Chondrocyte (in vitro differentiated cells): ENCODE measurements at places on chromosomes 7 and 10. TPM values are rescaled to one million over a fixed set of nuclear protein-coding genes. Genes with fewer than 3 reads are reported as not detected.

IKZF1 gene
- not detected in 3 replicates for total RNA-seq

GRCh38 chr7:44216019-44216418 is 15.2 kb downstream of the YKT6 start:
- peaks cover 3% of the 10 kb centered on the region for H3K4me1 ChIP-seq
- no peak for DNase-seq
- H3K4me3 ChIP-seq, result no peak overlapping the region
- H3K36me3 ChIP-seq, result peaks cover 14% of the 10 kb centered on the region
- H3K27me3 ChIP-seq, result no peaks in the 10 kb centered on the region

GRCh38 chr10:32084185-32084851 is 28.1 kb upstream of the KIF5B start:
- no peaks in the 10 kb centered on the region for H3K4me1 ChIP-seq
- no peak overlapping the region for H3K27ac ChIP-seq
- DNase-seq, result no peak
- H3K27me3 ChIP-seq, result no peaks in the 10 kb centered on the region

DNA sequence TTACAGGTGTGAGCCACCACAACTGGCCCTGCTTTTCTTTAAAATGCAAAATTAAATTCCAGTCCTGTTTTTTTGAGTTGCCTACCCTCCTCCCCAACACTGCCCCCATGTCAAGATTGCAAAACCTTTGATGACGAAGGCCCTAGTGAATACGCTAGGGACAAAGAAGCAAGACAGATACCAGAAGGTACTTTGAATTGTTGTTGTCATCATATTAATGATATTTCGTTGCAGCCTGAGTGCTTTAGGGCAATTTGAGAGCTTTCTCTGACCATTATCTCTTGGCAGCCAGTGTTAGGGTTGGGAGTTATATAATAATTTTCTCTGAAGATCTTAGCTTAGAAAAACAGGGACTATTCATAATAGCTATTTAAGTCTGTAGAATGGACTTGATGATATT is 7.1 kb downstream of the CCSER2 start:
- DNase-seq, result no peak
- no peaks in the 10 kb centered on the region for H3K27me3 ChIP-seq
- H3K27ac ChIP-seq, result no peak overlapping the region
- H3K4me1 ChIP-seq, result peaks cover 36% of the 10 kb centered on the region
- no peak overlapping the region for H3K4me3 ChIP-seq

DNA sequence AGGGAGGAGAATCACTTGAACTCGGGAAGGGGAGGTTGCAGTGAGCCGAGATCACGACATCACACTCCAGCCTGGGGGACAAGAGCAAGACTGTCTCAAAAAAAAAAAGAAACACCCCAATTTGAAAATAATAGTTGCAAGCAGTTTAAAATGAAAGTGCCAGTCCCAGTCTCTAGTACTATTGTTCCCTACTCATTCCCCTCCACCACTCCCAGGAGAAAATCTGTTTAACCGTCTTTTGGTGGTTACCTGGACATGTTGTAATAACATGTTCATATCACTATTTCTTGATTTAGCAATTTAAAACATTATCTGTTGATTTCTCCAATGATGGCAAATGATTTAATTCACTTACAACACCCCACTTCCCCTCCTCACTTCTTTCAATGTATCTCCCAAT is 44.7 kb downstream of the KIFBP start:
- peaks cover 2% of the 10 kb centered on the region for H3K27me3 ChIP-seq
- DNase-seq, result peak; percentile 22
- H3K36me3 ChIP-seq, result no peaks in the 10 kb centered on the region
- H3K4me3 ChIP-seq, result no peak overlapping the region

POR gene
- total RNA-seq, result 53.8 to 62.2 TPM (median 55.6 TPM) in 3 replicates

DNA sequence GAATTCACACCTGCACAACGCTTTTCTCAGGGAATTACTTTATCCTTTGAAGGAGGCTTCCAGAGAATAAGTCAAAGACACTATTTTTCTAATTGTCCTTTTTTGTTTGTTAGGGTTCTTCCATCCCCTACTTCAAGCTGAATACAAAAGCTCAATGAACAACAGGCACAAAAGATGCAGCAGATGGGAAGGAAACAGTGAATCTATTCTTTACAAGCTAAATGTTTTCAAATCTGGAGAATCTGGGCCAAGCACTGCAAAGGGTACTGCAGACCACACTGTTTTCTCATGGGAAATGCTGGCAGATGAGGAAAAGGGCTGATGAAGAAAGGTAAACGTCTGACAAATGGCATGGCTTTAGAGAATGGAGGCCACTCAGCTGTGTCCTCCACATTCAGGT is 18.5 kb downstream of the LIPA start:
- no peaks in the 10 kb centered on the region for H3K4me1 ChIP-seq
- H3K4me3 ChIP-seq, result no peak overlapping the region
- DNase-seq, result no peak
- H3K27ac ChIP-seq, result no peak overlapping the region
- no peaks in the 10 kb centered on the region for H3K36me3 ChIP-seq

DNA sequence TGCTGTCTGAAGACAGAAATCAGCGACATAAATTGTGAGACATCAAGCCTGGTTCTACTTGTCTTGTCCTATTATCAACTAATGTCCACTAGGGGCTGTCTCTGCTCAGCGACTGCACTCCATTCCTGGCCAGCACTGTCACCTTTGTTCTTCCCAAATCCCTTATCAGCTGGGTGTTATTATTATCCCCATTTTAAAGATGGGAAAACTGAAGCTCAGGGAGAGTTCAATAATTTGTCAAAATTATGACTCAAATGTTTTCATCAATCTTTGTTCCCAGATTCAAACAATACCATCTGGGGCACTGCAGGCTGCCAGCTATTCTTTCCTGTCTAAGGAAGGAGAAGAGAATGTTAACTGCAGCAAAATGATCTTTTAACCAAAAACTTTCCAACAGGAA is 431.6 kb upstream of the NFE2L3 start:
- DNase-seq, result no peak
- H3K36me3 ChIP-seq, result peaks cover 2% of the 10 kb centered on the region
- H3K27me3 ChIP-seq, result no peaks in the 10 kb centered on the region
- H3K4me3 ChIP-seq, result no peak overlapping the region
- no peak overlapping the region for H3K27ac ChIP-seq

- no peaks in the 10 kb centered on the region for H3K27me3 ChIP-seq
- no peaks in the 10 kb centered on the region for H3K36me3 ChIP-seq
- no peak overlapping the region for H3K4me3 ChIP-seq
These were observed 141.1 kb downstream of the DIP2C start for GRCh38 chr10:548238-548901.

DNA sequence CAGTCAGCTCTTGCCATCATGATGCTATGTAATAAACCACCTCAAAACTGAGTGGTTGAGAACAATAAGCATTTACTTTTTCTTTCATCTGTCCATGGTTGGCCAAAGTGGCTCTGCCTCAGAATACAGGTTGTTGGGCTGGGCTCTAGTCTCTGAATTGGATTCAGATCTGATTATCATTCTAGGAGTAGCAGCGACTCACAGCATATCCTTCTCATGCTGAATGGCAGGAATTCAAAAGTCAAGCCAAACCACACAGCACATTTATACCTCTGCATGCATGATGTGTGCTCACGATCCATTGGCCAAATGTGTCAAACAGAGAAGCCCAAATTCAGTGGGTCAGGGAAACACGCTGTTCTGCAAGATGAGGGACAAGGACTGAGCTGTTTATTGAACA is 13.6 kb upstream of the GALNT11 start:
- peaks cover 10% of the 10 kb centered on the region for H3K27me3 ChIP-seq
- no peak overlapping the region for H3K4me3 ChIP-seq
- no peak for DNase-seq
- no peaks in the 10 kb centered on the region for H3K36me3 ChIP-seq
- no peaks in the 10 kb centered on the region for H3K4me1 ChIP-seq

DNA sequence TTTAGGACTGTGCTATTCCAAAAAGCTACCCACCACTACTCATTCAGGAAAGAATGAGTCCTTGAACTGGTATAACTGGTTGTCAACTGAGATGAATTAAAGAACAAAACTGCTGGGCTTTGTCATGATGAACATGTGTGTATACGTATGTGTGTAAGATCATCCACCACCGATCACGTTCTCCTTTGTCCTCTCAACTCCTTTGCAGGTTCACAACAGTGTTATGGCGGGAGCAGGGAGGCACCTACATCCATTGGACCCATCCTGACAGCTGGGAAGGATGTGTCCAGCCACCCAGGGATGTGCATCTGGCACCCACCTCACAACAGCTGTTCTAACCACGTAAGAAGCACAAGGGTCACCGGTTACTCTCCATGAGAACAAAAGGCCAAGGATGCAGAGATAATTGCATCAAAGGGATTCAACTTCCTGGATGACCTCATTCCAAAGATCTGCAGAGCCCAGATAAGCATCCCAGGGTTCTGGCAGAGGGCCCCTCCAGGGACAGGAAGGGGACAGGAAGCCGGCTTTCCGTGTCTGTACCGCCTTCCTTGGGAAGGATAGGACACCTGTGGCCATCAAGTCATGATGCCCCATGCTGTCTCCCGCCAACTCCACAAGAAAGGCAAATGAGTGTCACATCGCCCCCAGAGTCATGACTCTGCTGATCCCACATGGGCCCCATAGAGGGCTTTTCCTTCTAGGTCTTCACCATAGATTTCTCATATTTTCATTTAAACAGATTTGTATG is 66.1 kb downstream of the STEAP1B start:
- H3K4me3 ChIP-seq, result no peak overlapping the region
- H3K36me3 ChIP-seq, result no peaks in the 10 kb centered on the region
- H3K4me1 ChIP-seq, result peaks cover 23% of the 10 kb centered on the region
- no peaks in the 10 kb centered on the region for H3K27me3 ChIP-seq
- DNase-seq, result no peak

UCMA gene
- total RNA-seq, result not detected in 3 replicates

DNA sequence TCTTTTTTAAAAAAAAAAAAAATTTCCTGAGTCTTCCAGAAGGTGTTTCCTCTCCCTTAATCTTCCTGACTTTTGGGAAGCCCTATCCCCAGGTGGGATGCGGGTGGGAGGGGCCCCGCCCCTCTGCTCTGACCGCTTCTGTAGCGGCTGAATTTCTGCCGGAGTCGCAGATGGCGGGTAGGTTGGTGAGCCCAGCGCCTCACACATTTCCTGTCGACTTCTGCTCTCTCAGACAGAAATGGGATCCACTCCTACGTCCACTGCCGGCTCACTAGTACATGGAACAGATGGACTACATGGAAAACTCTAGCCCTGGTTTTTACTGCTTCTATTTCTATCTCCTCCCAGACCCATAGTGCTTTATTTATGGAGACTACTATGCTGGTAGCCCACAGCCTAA is 90.9 kb downstream of the NEUROD6 start:
- H3K4me3 ChIP-seq, result no peak overlapping the region
- no peak overlapping the region for H3K27ac ChIP-seq
- H3K36me3 ChIP-seq, result no peaks in the 10 kb centered on the region
- H3K27me3 ChIP-seq, result peaks cover 14% of the 10 kb centered on the region
- DNase-seq, result no peak

- peaks cover 37% of the 10 kb centered on the region for H3K36me3 ChIP-seq
- H3K4me3 ChIP-seq, result peak overlapping the region; percentile 60
- peaks cover 97% of the 10 kb centered on the region for H3K4me1 ChIP-seq
- no peaks in the 10 kb centered on the region for H3K27me3 ChIP-seq
These were observed 95.8 kb upstream of the AGBL3 start for GRCh38 chr7:134890246-134891240.

- no peak overlapping the region for H3K27ac ChIP-seq
- peaks cover 29% of the 10 kb centered on the region for H3K4me1 ChIP-seq
- H3K36me3 ChIP-seq, result no peaks in the 10 kb centered on the region
- no peak for DNase-seq
- H3K27me3 ChIP-seq, result no peaks in the 10 kb centered on the region
These were observed 1502.8 kb upstream of the LRRTM3 start for GRCh38 chr10:65423043-65423442.

EBLN1 gene
- total RNA-seq, result not detected in 3 replicates

DNA sequence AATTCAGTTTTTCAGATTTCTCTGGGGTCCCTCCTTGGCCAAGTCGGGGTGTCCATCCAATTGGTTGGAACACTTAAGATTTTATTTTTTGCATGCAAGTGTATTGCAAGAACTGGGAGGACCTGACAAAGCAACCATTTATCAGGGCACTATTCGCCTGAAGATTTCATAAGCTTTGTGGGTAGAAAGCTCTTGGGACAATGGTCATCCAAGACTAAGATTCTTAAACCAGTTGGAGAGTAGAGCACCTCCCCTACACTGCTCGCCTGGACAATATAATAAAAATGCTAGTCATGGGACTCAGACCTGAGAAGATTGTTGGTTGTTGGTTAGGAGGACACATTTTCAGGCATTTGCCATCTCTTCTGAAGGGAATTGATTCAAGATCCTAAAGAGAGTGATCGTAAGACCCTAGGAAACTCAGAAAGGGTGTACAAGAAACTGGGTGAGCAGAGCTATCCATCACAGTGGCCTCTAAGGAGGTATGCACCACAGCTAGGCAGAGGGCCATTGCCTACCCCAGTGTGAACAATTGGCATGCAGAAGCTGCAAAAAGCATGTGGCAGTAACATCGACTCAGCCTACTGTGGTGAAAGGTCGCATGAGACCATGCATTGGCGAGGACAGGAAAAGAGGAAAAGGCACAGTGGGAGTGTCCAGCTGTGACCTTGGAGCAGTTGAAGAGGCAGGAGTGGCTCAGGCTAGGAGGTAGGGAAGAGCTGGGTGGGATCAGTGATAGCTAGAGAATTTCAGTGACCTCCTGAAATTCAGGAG is 1235.3 kb upstream of the AUTS2 start:
- H3K27me3 ChIP-seq, result no peaks in the 10 kb centered on the region
- no peak overlapping the region for H3K27ac ChIP-seq
- H3K4me1 ChIP-seq, result peaks cover 13% of the 10 kb centered on the region
- no peak overlapping the region for H3K4me3 ChIP-seq
- H3K36me3 ChIP-seq, result no peaks in the 10 kb centered on the region

GRCh38 chr7:155453296-155454182 is 4.4 kb upstream of the EN2 start:
- peaks cover 25% of the 10 kb centered on the region for H3K4me1 ChIP-seq
- H3K4me3 ChIP-seq, result no peak overlapping the region
- H3K27me3 ChIP-seq, result peaks cover 66% of the 10 kb centered on the region
- H3K36me3 ChIP-seq, result no peaks in the 10 kb centered on the region
- no peak overlapping the region for H3K27ac ChIP-seq

GRCh38 chr10:118940386-118940785 is 89.1 kb upstream of the NANOS1 start:
- DNase-seq, result no peak
- H3K27me3 ChIP-seq, result peaks cover 2% of the 10 kb centered on the region
- H3K4me3 ChIP-seq, result no peak overlapping the region
- no peak overlapping the region for H3K27ac ChIP-seq
- no peaks in the 10 kb centered on the region for H3K36me3 ChIP-seq

SEMA3C gene
- 77.4 to 155 TPM (median 80.0 TPM) in 3 replicates for total RNA-seq

- H3K27ac ChIP-seq, result no peak overlapping the region
- no peaks in the 10 kb centered on the region for H3K27me3 ChIP-seq
- DNase-seq, result no peak
- H3K36me3 ChIP-seq, result no peaks in the 10 kb centered on the region
These were observed 470.5 kb downstream of the RPS24 start for GRCh38 chr10:78504181-78504580.

DNA sequence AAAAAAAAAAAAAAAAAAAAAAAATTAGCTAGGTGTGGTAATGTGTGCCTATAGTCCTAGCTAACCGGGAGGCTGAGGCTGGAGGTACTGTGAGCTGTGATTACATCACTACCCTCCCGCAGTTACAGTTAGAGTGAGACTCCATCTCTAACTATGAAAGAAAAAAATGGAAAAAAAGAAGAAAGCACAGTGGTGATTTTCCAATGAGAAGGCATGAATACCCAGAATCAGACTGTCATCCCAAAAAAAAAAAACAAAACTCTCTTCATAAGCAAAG is 269.9 kb upstream of the MKLN1 start:
- no peak overlapping the region for H3K27ac ChIP-seq
- H3K4me3 ChIP-seq, result no peak overlapping the region
- H3K36me3 ChIP-seq, result peaks cover 2% of the 10 kb centered on the region

- H3K27me3 ChIP-seq, result no peaks in the 10 kb centered on the region
- no peak overlapping the region for H3K4me3 ChIP-seq
- H3K4me1 ChIP-seq, result peaks cover 3% of the 10 kb centered on the region
- H3K36me3 ChIP-seq, result peaks cover 18% of the 10 kb centered on the region
- DNase-seq, result no peak
These were observed 24.0 kb upstream of the HELLS start for GRCh38 chr10:94521276-94522250.

SGCE gene
- 61.1 to 76.8 TPM (median 72.3 TPM) in 3 replicates for total RNA-seq
